Daoy (cell line): ENCODE measurements at places on chromosomes 12 and 14.

- no peak for DNase-seq
Measured at GRCh38 chr12:65308006-65308405, 29.5 kb downstream of the MSRB3 start.

GRCh38 chr12:68176257-68176656, 16.7 kb upstream of the IFNG start:
- no peak for DNase-seq

DNA sequence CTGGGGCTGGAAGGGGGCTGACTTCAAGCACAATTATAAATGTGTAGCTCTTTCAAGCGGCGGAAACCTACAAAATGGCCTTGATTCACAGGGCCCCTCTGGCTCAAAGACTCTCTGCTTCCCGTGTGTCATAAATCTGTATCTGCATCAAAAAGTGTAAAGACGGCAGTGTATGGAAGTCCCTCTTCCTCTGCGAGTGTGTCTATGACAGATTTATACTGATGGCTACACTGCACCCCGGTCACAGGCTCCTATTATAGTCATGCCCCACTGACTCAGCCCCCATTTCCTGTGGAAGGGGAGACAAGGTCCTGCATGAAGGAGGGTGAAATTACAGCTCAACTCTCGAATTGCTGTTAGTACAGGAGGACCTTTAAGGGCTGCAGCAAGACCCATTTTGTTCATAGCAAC, 68.6 kb downstream of the HMGA2 start:
- peak; percentile 89 for DNase-seq

- DNase-seq = no peak
Measured at GRCh38 chr12:30701056-30701455, 5.4 kb upstream of the IPO8 start.

- DNase-seq = no peak
Measured at GRCh38 chr12:101597164-101597563, 2.4 kb downstream of the MYBPC1 start.

- DNase-seq = peak; percentile 34
Measured at GRCh38 chr14:106605548-106606448, 1079.4 kb downstream of the TMEM121 start.

GRCh38 chr14:94158239-94158883, 15.8 kb upstream of the PPP4R4 start:
- DNase-seq = no peak

- no peak for DNase-seq
Measured at GRCh38 chr14:59320361-59320760, 131.9 kb downstream of the DAAM1 start.

- DNase-seq = peak; percentile 63
Measured at GRCh38 chr14:22753586-22753985, 12.9 kb upstream of the OXA1L start.

GRCh38 chr12:78359520-78359919, 505.1 kb upstream of the SYT1 start:
- DNase-seq = no peak
